Activated T-cell treated with anti-CD3 and anti-CD28 coated beads for 48 hours (primary cell): ENCODE measurements at places on chromosomes 7 and 10.

GRCh38 chr7:83149466-83149865, 13.2 kb downstream of the PCLO start:
- DNase-seq: no peak

DNA sequence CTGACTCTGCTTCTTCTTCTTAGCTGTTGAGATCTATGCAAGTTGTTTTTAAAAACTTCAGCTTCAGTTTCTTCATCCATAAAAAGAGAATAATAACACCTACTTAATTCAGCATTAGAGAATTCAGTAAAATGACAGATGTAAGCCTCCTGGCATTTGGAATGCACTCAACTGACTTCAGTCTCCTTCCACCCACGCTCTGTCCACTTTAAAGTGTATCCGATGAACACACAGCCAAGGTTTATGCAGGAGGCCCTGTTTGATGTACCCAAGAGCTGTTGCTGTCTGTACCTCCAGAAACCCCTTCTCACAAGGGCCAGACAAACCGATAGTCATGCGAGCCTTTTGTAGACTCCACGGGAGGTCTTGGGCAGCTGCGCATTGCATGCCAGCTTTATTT, 27.1 kb upstream of the SLC35B4 start:
- DNase-seq: no peak

DNA sequence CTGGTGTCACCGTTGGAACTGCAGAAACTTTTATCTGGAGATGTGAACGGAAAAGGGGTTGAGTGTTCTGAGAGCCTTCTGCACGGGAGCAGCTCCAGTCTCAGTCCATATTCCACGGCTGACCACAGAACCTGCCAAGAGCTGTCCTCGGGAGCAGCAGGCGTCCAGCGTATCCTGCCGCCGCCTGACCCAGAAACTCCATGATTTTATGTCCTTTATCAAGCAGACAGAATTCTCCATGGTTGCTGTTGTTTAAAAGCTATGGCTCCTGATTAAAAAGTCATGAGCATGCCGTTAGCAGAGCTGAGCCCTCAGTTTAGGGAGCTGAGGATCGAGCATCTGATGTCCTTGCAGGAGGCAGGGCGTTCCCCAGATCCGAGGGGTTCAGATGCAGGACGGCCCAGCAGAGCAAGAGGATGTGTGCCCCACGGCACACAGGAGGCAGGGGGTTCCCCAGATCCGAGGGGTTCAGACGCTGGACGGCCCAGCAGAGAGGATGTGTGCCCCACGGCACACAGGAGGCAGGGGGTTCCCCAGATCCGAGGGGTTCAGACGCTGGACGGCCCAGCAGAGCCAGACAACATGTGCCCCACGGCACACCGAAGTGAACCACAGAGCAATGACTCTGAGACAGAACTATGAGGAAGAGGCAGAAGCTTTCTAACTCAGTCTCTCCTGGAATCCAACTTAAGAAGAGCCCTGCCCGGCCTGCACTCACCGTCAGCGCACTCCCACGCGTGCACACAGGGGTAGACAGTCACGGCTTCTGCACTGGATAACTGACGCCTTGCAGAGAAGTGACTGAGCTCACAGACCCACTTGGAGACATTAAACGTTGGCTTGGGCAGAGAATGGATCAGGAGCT, 96.4 kb downstream of the WDR37 start:
- no peak for DNase-seq

GRCh38 chr10:132563485-132564248, 26.1 kb downstream of the INPP5A start:
- DNase-seq: no peak
